ENCODE measurements at places on chromosomes 1 and 21.
A peak's percentile ranks its signal among the peaks of the same experiment; 100 is the strongest.

- DNase-seq: no peak
Measured at GRCh38 chr1:173187671-173188237, 19.4 kb downstream of the TNFSF4 start.

- no peak for DNase-seq
Measured at GRCh38 chr1:96104906-96105305, 616.7 kb upstream of the PTBP2 start.

GRCh38 chr1:187409341-187409740, 580.6 kb downstream of the PLA2G4A start:
- DNase-seq: no peak

DNA sequence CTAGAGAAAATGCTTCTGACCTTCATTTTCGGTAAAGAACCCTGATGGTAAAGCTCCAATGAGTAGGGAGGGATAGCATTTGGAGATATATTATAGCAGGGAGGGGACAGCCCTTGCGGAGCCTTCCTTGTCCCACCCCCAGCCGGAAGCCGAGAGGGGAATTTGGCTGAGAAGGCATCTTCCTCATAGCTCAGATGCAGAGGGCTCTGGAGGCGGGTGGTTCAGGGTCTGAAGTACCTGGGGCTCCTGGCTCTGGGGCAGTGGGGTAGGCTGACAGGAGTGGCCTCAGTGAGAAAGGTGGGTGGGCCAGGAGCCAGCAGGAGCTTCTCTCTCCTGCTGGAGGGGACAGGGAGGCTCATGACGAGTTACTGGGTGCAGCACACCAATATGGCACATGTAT, 88.0 kb upstream of the IFFO2 start:
- DNase-seq: no peak

- DNase-seq: no peak
Measured at GRCh38 chr1:74340656-74341055, 105.5 kb downstream of the TNNI3K start.

- DNase-seq: no peak
Measured at GRCh38 chr1:205328476-205328875, 6.9 kb upstream of the NUAK2 start.

GRCh38 chr1:94660258-94660657, 118.7 kb upstream of the F3 start:
- no peak for DNase-seq

DNA sequence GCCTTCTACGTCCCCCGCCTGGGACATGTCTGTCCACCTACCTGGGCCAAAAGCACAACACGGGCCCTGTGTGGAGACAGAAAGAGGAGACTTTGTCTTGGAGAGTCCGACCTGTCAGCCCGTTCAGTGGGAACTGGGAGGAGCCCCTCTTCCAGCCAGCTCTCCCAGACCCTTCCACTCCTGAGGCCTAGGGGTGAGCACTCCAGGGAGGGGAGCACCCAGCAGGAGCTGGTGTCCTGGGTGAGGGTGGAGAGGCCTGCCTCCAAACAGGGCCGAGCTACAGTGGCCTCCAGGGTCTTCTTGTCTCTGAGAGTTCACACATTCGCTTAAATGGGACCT, 546 bp downstream of the SPOCD1 start:
- no peak for DNase-seq

- no peak for DNase-seq
Measured at GRCh38 chr21:33458861-33459260, 20.9 kb downstream of the TMEM50B start.

- DNase-seq: no peak
Measured at GRCh38 chr1:28064064-28064463, 24.3 kb downstream of the EYA3 start.

DNA sequence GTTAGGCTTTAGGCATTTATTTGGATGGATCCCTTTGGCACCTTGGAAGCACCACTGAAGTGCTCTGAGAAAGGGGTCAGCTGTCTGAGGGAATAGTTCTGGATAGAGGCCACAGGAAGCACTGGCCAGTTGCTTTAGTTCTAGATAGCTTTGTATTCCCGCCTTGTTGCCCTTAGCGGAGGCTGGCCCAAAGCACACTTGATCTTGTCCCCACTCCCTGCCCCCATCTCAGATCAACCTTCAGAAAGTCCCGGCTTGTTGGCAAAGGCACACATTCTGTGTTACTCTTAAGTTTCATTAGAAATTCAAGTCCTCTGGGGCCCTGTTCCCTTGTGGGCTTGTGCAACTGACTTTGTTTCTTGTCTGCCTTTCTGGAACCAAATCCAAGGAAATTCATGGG, 15.2 kb upstream of the NBL1 start:
- DNase-seq: no peak

DNA sequence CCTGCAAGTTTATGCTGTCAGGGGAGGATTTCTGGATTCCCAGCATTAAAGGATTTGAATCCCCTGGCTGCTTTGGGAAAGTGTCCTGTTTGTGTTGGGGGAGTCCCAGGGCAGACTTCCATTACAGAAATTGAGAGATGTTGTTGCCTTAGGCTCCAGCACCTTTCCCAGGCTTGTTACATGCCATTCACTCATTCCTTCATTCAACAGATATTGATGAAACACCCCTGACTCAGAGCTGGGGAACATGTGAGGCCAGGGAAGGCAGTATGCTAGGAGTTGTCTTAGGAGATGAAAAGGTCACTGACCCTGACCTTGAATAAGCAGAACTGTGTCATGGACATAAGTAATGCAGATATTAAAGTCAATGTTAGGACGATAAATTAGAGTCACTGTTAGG, 161.7 kb downstream of the NTMT2 start:
- DNase-seq: no peak

DNA sequence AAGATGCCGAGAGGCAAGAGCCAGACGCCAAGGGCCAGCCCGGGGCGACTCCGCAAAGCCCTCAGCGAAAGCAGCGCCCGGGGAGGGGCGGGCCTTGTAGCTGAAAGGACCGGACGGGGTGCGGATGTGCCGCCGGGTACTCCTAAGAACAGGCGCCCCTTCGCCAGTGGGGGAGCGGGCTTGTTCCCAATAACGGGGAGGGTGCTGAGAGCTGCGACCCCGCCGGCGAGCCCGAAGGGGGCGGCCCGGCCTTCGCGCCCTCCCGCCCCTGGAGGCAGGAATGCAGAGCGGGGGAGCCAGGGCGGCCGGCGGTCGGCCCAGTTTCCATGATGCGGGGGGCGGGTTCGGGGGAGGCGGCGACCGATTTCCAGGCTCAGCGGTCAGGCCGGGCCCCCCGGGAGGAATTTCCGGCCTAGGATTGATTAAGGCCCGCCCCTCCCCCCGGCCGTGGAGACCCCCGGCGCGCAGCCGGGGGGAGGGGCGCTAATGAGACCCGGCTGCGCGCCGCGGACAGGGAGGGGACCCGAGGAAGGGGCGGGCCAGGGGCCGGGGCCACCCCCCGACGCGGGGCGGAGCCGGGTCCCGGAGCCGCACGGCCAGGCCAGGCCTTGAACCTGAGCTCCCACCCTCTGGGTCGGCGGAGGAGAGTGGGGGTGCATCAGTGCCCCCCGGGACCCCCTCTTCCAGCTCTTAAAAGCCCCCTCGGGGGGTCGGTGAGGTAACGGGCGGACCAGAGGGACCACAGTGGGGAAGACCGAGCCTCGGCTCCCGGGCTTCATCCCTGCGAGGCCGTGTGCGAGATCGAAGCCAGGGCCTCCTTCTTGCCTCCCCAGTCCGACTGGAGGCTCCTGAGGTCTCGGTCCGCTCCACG, 898 bp upstream of the TMEM200B start:
- DNase-seq: peak; percentile 70

DNA sequence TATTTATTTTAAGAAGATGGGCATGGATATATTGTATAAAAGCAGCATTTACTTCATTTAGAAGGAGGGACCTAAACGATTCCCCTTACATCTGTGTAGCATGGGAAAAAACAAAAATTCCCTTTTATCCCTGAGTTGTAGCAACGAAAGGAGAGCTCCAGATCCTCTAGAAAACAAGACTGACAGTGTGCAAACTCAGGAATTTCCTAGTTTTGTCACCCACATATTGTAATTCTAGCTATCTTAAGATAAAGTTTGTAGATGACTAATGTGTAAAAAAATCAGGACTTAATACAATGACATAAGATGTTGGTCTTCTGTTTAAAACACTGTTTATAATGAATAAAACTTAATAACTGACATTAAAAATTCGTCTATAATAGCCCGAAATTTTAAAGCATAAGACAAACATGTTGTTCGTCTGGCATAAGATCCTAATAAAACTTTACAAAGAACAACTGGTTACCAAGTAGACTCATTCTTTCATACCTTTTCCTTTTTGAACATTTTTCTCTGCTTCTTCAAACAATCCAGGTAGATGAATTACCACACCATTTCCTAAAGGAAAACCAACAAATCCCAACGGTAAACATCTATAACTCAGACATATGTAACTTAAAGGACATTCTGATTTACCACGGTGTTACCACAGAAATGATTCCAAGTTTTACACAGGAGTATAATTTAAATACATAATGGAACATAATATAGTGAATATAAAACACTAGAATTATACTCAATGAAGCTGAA, 15.2 kb downstream of the ADSS2 start:
- no peak for DNase-seq

DNA sequence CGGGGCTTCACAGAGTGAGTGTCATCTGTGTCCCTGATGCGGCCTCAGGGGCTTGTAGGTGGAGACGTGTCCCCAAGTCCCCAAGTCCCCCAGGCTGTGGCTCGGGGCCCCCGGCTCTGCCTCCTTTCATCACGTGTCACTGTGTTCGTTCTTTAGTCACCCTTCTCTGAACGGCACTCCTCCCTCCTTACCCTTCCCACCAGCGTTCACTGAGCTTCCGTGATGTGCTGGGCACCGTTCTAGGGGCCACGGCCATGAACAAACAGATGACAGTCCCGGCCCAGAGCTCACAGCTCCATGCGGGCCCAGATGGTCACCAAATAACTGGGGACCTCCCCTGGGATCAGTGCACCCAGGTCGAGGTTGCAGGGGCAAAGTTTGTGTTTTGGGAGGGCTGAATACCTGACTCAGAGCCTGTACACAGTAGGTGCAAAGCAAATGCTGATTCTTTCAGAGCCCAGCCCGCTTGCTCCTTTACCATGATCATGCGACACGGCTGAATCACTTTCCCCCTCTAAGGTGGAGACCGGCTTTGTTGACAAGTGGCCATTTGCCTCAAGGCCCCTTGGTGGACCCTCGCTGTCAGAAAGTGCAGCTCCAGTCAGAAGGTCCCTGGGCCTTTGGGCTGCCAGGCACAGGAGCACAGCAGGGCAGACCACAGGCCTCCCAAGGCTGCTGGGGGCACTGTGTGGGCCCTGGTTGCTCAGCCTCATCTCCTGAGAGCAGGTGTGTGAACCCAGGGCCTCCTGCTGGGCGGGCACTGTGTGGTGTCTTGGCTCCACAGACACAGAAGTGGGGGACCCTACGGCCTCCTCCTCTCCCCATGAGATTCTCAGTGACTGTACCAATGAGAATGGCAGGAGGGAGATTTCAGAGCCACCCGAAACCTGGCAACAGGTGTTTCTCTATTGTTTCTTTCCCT, 592.5 kb downstream of the PTPRU start:
- DNase-seq: no peak

GRCh38 chr1:184052194-184052559, 647 bp downstream of the TSEN15 start:
- DNase-seq: no peak

DNA sequence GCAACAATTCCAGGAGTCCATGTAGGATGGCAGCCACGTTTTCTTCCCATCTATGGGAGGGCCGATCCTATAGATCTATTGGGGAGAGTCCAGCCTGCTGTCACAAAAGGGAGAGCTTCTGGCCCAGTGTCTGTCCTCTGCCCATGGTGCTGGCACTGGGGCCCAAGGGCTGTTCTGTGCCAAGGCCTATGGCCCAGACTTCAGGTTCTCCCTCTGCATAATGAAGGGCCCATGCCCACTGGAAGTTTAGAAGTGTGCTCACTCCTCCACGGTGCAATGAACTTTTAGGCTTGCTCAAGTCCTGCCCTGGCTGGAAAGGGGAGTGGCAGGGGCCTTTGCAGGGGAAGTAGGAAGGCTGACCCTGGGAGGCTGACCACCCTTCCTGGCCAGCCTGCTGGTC, 44.1 kb upstream of the ATP2B4 start:
- DNase-seq: no peak

DNA sequence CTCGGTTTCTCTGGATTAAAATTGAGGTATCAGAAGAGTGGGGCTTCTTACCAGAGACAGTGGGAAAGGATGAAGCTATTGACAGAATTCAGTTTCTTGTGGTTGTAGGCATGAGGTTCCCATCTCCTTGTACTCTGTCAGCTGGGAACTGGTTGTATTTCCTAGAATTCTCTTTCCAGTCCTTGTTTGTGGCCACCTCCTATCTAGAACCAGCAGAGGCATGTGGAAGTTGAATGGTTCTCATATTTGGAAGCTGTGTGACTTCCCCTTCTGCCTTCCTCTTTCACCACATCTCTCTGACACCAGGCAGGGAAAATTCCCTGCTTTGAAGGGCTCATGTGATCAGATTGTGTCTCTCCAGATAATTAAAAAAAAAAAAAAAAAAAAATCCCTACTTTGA, 457.7 kb upstream of the ADAMTS5 start:
- DNase-seq: no peak
